ENCODE measurements at places on chromosomes 6 and 20.

- DNase-seq, result no peak
Observed at GRCh38 chr20:31559704-31560093, 45.4 kb upstream of the ID1 start.

DNA sequence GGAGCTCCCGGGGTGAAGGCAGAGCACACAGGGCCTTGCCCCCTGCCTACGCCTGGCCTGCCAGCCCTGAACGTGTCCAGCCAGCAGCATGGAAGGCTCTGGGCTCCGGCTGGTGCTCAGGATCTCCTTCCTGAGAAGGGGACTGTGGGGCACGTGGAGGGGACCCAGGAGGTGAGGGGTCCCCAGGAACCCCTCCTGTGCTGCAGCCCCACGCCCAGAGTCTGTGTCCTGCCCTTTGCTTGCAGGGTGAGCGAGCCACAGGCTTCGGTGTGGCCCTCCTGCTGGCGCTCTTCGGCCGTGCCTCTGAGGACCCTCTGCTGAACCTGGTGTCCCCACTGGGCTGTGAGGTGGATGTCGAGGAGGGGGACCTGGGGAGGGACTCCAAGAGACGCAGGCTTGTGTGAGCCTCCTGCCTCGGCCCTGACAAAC, 22.3 kb downstream of the NPEPL1 start:
- DNase-seq, result no peak

- no peak for DNase-seq
Observed at GRCh38 chr6:165766457-165766856, 103.4 kb upstream of the PDE10A start.

GRCh38 chr6:113674075-113674474, 183.1 kb upstream of the MARCKS start:
- DNase-seq, result no peak

GRCh38 chr20:62142252-62143080, 728 bp downstream of the PSMA7 start:
- DNase-seq, result no peak

GRCh38 chr6:31888276-31889258, 8.9 kb downstream of the EHMT2 start:
- DNase-seq, result no peak

- no peak for DNase-seq
Observed at GRCh38 chr6:144897441-144897921, 612.3 kb downstream of the UTRN start.

GRCh38 chr6:143251288-143251687, 190.6 kb downstream of the AIG1 start:
- no peak for DNase-seq

DNA sequence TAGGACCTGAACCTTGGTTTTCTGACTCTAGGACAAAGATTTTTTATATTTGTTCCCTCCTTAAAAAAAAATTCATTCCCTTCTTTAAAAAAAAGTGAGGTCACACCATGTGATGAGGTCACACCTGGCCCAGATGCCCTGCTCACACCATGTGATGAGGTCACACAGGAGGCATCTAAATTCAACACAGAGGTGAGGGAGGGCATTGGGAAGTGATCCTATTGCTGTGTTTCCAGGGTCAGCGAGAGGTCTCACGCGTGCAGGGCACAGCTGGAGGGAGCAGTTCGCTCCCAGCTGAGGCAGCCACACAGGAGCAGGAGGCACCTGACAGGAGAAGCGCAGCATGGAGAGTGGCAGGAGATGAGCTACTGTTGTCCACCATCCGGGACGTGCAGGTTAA, 92.5 kb downstream of the SLC22A23 start:
- DNase-seq, result no peak

DNA sequence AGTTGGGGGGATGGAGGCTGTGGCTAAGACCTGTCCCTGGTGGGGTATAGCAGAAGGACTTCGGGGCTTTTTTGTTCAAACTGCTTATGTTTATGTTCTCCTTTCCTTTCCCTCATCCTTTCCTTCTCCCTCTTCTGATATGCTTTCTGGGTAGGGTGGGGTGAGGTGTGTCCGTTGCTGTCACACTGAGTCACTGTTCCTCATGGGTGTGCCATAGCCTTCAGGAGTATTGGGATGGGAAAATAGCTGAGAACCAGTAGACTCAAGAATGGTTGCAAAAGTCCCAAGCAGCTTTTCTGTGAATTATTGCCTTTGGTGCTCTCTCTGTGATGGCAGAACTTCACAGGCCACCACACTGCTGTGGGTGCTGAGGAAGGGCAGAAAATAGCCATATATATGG, 39.6 kb downstream of the TPD52L1 start:
- DNase-seq, result no peak

- no peak for DNase-seq
Observed at GRCh38 chr6:32370505-32370904, 1.2 kb downstream of the TSBP1 start.

DNA sequence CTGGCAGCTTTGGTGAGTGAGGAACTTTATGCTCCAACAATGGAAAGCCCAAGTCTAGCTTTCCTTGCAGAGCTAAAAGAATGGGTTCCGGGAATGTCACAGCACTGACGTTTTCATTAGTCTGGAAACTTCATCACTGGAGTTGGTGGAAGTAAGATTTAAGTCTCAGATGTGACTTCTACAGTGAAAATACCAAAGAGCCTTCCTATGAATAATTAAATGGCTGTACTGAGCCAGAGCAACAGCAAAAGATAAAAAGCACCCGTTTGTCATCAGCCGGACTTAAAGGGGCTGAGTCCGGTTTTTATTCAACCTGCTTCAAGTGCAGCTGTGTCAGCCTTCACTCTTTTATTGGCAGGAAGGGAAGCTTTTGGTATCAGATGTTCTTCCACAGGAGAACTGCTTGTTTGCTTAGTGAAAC, 46.5 kb upstream of the SHLD1 start:
- DNase-seq, result no peak

DNA sequence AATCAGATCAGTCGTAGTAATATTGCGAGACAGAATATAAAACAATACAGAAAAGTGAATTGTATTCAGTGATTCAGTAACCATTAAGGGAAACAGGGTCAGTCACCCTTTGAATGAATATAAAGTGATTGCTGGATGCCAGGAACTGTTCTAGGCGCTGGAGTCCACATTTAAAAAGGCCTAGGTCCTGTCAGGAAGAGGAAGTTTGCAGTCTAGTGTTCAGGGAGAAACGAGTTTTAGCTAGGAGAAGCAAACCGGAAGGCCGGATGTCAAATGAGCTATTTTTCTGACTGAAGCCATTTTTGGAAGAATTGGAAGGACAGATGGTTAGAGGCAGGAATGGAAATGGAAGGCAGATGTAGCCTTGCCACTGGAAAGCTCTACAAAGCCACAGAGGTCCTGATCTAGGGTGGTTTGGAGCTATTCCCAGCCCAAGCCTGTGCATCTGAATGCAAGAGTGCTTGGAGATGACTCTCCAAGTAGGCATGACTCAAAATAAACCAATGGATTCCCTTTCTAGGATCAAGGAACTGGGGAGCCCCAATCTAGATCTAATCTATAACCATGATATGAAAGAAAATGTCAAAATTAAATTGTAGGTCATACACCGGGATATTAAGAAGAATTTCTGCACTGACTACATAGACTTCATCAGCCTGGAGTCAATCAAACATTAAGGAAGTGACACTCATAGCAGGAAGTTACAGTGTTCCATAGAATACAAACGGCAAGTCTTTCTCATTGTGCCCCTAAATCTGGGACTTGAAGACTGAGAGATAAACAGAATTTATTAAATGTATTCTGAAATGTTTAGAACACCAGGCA, 36.8 kb upstream of the CDKAL1 start:
- no peak for DNase-seq

DNA sequence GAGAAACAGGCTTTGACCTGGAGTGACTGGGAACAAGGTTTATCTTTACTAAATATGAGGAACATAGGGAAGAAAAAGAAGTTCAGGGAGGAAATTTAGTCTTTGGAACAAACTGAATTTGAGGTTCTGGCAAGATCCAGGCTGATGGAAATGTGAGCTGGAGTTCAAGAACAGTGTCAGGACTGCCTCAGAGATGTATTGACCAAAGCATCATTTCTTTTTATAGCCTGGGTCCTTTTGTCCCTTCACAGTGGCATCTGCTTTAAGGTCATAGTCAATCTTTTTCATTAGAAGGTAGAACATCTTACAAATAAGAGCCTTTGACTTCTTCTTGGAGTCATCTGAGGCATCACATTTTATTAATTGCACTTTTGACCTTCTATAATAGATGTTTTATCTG, 326.5 kb upstream of the QKI start:
- DNase-seq, result no peak

GRCh38 chr20:51044796-51045195, 21.9 kb upstream of the KCNG1 start:
- DNase-seq, result no peak

- DNase-seq, result peak; percentile 37
Observed at GRCh38 chr6:26056583-26057350, 30.5 kb upstream of the HFE start.

- no peak for DNase-seq
Observed at GRCh38 chr6:158595223-158595622, 35.3 kb downstream of the TMEM181 start.

DNA sequence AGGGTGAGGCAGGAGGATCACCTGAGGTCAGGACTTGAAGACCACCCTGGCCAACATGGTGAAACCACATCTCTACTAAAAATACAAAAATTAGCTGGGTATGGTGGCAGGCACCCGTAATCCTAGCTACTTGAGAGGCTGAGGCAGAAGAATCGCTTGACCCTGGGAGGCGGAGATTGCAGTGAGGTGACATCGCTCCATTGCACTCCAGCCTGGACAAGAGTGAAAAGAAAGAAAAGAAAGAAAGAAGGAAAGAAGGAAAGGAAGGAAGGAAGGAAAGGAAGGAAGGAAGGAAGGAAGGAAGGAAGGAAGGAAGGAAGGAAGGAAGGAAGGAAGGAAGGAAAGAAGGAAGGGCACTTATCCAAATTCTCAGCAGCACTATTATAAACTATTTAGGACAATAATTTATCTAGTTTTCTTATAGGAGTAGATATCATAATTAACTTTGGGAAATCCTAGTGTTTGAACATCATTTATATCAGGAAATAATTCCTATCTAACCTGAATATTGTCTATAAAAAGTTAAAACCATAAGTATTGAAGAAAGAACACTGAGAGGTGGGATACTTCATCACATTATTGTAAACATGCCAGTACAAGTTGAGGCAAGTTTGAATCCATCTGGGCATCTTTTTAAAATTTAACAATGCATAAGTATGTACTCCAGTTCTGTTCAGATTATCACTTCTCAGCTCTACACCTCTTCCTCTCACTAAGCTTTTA, 305.5 kb downstream of the SLC35F1 start:
- DNase-seq, result no peak

DNA sequence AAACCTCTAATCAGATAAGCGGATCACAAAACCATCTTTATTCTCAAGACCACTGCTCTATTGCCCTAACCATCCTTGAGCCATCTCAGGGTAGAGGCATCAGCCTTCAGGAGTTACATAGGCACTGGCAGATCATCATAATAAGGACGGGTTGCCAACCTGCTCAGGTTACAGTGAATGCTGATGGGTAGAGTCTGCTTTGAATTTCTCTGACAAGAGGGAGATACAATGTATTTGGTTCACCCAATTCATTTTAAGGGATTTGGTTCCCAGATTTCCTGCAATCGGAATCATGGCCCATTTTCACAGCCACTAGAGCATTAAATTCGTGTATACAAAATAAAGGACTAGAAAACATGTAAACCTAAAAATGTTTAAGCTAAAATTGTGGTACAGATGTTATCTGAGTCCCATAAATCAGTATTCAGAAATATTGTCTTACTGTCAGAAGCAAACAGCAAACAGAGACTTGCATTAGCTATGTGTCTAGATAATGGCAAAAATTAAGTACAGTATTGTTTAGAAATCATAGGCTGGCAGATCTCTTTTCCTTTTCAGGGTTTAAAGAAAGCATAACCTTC, 41.9 kb upstream of the TMEM170B start:
- no peak for DNase-seq

GRCh38 chr6:90019216-90019615, 124.9 kb downstream of the GJA10 start:
- DNase-seq, result no peak

- peak; percentile 68 for DNase-seq
Observed at GRCh38 chr20:47710665-47711045, 74.6 kb downstream of the SULF2 start.

GRCh38 chr6:650098-650497, 6.8 kb downstream of the HUS1B start:
- no peak for DNase-seq

DNA sequence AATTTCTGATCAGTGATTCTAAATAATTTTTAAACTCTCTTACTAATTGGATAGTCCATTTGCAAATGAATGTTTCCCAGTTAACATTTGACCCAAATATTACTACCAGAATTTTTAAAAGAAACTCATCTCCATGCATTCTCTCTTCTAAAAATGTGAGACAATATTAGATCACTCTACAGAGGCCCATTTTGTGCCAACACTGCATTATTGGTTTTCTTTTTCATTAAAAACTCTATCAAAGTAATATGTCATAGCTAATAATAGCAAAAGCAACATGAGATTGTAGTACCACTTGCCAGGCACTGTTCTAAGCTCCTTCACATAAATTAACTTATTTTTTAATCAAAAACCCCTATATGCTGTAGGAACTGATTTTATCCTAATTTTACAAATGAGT, 345.6 kb upstream of the PLCB4 start:
- no peak for DNase-seq

DNA sequence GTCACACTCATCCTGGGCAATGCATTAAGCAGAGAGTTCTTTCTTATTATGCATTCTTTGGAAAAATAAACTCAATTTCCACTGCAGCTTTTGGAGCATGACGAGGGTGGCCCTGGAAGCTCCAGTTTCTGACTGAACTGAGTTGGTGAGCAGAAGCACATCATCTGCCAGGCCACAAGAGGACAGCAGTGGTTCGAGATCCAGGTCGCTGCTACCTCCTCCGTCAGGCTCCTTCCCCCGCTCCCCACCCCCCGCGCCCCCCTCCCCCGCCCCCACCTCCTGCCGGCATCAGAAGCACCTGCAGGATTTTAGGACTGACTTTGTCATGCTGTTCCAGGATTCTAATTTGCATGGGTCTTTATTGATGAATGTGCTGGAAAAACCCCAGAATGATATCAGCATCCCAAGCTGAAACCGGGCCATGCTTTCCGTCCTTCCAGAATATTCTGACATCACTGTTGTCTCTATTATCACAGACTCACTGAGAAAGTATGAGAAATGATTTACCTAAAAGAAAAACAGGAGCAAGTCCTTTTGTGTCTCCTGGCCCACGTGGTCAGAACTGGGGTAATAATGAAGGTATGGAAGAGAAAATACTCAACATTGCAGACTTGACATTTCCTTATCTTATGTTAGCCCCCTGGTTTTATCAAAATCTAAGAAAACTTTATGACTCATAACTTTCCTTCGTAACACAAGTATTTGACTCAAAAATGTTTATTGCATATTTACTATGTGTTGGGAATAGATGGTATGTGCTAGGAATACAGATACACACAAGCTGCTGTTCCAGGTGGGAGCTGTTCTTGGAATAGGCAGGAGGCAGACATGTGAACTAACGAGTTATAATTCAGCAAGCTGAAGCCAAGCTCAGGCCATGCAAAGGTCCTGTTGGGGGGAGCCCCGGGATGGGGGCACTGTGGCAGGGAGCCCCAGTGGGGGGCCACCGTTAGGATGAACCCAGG, 220.2 kb upstream of the EXOC2 start:
- DNase-seq, result no peak
